ENCODE measurements at places on chromosomes 5 and 9.
A peak's percentile ranks its signal among the peaks of the same experiment; 100 is the strongest.

GRCh38 chr5:180128671-180129261 lies 57.2 kb upstream of the RNF130 start:
- DNase-seq = no peak

- DNase-seq = no peak
Observed at GRCh38 chr5:179160584-179160983, 100.4 kb downstream of the ZNF354C start.

GRCh38 chr5:154478752-154479159 lies 729 bp upstream of the HAND1 start:
- no peak for DNase-seq

GRCh38 chr5:151475388-151475787 lies 28.0 kb downstream of the SLC36A1 start:
- no peak for DNase-seq

DNA sequence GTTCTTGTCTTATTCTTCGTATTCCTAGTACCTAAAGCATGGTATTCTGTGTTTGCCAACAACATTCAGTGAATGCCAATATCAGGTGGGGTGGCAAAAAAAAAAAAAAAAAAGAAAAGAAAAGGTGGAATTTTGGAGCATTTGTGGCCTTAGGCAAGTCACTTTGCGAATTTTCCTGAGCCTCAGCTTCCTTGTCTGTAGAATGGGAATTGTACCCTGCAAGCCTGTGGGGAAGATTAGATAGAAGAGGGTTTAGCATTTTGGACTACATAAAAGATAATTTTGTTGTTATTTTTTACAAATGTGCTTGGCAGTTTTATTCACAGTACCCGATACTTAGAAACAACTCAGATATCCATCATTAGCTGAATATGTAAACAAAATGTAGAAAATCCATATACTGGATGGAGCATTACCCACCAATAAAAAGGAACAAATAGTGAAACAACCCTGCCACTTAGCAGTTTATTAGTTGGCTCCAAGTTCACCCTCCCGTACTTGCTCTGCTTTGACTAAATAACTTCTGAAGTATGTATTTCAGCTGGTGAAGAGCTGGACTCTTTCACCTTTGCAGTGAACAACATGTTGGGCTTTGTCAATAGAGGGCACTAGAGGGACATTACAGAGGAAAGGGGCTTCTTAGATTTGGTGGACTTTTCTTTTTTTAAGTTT lies 13.6 kb downstream of the UBE2D2 start:
- DNase-seq = no peak

DNA sequence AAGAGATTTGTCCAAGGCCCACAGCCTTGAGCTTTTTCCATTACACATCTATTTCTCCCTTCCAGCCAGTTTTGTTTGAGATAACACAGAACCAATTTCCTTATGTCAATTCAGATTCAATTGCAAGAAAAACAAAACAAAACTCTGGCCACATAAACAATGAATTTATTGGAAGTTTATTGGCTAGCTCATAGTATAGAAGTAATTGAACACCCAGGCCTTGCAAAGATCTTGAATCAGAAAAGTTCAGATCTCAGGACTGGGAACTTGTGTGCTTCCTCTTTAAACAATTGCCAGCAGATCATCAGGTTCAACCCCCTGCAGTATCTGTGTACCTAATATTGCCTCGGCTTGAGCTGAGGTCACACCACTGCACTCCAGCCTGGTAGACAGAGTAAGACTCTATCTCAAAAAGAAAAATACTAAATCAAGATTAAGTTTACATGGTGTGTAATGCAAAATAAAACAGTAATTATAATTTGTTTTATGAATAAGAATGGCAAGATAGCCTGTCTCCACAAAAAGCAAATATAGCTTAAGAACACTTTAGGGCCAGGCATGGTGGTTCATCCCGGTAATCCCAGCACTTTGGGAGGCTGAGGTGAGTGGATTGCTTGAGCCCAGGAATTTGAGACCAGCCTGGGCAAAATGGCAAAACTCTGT lies 4.1 kb upstream of the ZCCHC10 start:
- DNase-seq = no peak

- no peak for DNase-seq
Observed at GRCh38 chr9:106934442-106935238, 71.7 kb downstream of the ZNF462 start.

GRCh38 chr5:26883375-26883774 lies 155.0 kb downstream of the CDH9 start:
- no peak for DNase-seq

DNA sequence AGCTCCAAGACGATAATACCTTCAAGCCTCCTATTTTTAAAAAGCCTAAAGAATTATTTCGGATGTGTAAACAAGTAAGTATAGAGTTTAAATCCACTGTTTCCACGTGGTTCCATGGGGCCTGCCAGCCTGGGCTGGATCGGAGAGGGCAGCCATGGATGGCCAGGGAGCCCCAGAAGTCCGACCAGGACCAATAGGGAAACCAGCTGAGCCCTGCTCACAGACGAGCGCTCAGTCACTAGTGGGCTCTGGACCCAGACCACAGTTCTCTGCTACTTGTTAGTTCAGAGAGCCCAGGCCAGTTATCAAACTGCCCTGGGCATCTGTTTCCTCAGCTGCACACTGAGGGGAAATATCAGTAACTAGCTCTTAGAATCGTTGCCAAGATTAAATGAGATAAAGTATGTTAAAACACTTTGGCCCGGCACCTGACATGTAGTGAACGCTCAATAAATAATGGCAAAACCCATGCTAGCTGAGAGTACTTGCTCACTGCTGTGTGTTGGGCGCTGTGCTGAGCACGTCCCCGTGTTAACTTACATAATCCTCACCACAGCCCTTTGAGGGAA lies 124.8 kb downstream of the RGS3 start:
- DNase-seq = no peak

- DNase-seq = no peak
Observed at GRCh38 chr9:137278061-137278701, 655 bp downstream of the TOR4A start.

GRCh38 chr9:114606068-114606467 lies 5.0 kb upstream of the TMEM268 start:
- no peak for DNase-seq

DNA sequence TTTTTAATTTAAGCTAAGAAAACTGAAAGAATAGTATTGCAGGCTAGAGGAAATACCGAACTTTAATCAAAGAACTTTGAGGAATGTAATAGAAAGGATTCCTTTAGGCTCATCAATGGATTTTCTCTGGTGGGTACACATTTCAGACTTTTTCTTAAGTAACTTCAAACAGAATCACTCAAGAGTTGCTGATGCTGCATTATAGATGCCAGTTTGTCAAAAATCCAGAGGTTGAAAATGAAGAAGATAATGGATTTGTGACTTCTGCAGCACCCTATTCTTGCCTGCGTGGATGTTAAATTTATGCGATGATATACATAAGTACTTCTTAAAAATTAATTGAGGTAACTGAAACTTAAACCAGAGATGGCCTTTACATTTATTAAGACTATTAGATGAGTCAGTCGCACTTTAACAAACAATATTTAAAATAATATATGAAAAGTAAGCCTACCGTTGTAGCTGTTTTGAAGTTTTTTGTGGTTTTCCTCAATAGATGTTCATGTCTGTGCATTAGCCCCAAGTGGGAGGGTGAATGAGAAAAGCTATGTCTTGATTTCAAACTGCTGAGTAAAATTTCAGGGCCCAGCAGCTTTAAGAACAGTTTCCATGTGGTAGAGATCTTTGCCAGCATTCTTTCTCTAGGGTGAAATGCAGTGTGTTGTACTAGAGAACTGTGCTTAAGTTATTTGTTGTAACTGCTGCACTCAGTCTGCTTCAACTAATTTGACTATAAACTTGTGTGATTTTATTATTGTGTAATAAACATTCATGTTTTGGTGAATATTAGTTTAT lies at the start of gene OGN:
Gene OGN (minus strand): TSS at position 537 of the 795 bp plus-strand sequence. CDS start 1,171 bp downstream, outside the sequence.
- DNase-seq = no peak

DNA sequence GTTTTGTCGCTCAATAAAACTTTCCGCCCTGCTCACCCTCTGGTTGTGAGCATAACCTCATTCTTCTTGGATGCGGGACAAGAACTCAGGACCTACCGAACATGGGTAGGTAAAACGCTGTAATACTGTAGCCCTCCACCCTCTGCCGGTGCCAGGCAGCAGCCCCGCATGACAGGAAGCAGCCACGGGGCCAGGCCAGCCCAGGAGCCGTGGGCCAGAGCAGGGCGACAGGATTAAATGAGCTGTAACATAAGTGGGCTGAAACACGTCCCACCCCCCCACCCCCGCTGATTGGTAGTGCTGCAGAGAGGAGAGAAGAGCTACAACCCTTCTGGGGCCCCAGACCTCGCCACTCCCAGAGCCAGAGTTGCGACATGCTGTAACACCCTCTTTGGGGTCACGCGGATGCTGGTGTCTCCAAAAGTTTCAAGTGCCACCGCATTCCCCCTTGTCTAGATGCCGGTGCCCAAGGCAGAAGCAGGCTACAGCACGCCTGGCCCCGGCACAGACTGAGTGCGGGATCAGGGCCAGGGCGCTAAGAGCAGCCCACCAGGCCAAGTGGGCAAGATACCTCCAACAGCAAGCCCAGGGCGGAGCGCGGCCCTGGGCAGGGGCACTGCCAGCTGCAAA lies 81.8 kb downstream of the FBXW11 start:
- DNase-seq = no peak

- DNase-seq = no peak
Observed at GRCh38 chr5:142322747-142323479, 1.9 kb downstream of the SPRY4 start.

- DNase-seq = no peak
Observed at GRCh38 chr9:1284727-1285126, 234.6 kb downstream of the DMRT2 start.

DNA sequence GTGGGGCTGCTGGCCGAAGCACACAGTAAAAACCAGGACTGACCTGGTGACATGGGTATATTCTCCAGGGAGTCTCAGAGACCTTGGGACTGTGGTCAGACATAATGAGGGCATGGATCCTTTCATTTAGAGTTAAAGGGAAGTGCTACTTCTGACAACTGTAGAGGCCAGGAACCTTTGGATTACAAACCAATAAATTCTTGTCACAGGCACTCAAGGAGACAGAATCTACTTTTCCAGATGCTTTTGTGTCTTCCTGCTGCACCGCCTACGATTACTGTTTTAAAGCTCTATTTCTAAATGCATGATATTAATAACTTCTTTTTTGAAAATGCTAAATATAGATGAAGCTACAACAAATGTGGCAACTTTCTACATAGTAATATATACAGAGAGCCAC lies 106.5 kb upstream of the LPAR1 start:
- DNase-seq = no peak

DNA sequence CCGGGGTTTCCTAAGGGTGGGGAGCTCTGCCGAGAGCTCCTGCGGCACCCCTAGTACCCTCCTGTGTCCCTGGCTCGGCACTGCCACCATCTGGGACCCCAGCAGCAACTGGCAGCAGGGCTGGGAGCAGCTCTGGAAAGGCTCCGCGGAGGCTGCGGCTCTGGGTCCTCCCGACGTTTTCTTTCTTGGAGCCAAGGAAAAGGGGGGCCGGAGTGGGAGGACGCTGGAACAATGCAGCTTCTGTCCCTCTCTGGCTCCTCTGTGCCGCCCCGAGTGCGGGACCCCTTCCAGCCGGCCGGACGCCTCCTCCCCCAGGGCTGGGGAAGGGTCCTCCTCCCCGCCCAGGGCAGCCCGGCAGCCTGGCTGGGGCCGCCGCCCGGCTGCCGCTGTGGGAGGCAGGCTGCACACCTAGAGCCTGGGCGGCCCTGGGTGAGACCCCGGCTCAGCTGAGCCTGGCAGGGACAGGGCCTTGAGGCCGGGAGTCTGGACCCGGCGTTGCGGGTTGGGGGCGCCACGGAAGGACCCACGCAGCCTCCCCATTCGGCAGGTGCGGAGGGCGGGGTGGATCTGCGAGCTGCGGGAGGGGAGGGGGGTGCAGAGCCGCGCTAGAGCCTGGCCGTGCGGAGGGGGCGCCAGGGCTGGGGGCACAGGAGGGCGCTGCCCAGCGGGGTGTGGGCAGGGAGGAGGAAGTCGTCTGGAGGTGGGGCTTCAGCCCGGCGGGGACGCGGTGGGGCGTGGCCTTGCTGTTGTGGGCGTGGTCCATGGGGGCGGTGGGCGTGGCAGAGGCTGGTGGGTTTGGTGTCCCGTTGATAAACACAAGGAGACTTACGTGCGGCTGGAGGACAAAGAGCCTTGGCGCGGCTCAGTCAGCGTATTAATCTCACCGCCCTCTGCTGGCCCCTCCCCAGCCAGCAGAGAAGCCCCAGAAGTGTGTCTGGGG lies 15.1 kb downstream of the GPSM1 start:
- DNase-seq = peak; percentile 42

DNA sequence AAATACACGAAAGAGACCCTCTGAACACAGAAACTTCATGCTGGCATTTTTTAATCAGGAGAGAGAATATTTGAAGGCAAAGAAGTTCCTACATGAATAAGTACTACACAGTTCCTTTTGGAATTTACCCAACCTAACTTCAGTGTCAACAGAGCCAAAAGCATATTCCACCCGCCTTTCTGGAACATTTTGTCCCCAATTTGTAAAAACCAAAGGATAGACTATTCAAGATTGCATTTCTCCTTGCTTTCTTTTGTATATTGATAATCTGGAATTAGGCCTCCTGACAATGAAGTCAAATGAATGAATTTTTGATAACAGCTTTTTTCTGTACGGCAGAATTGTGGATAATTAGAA lies 39.4 kb upstream of the TRAF1 start:
- DNase-seq = no peak

DNA sequence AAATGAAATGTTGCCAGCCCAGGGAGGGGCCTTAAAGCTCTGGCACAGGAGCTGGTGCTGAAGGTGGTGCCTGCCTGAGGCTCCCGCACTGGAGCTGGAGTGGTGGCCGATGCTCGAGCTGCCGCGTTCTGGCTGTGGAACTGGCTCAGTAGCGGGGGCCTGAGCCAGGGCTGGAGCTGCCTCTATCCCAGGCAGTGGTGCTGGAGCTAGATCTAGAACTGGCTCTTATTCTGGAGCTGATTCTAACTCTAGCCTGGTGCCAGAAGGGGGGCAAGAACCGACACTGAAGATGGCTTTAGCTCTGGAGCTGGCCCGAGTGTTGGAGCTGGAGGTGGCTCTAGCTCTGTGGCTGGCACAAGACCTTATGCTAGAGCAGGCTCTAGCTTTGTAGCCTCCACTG lies 19.2 kb downstream of the OBP2B start:
- DNase-seq = no peak

- DNase-seq = no peak
Observed at GRCh38 chr9:8845808-8846207, 1046.2 kb upstream of the DMAC1 start.

Data from CD8-positive, alpha-beta T cell (primary cell).